ENCODE measurements at places on chromosomes 2 and 18.
A peak's percentile ranks its signal among the peaks of the same experiment; 100 is the strongest.

DNA sequence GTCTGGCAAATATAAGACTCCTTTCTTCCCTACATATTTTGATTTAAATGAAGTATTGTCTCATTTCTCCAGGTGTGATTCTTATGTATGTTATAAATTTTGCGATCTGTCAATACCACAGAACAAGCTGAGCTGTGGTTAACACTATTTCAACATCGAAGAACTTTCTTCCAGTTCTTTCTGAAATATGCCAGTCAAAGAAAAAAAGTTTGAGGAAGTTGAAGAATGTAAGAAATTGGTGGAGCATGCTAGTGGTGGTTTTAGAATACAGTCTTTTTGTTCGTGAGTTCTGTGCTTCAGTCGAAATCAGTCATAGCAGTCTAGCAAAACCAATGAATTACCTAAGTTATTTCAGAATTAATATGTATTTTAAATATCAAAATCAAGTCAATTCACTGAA, 8.6 kb upstream of the COBLL1 start:
- no peak for DNase-seq

DNA sequence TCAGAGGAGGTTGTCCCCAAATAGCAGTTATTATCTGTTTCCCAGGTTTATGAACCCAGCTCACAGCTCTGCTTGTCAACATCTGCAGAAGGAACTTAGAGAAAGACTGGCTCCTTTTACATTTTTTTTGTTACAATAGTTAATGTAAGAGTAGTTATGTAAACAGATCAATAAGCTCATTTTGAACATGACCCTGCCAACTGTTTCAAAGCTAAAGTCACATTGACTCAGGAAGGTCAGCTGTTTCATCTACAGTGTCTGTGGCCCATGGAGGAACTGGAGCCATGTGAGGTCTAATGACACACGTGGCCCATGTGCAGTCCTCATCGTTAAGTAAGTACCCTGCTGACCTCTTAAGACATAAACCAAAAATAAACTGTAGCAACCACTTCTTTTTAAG, 97.1 kb downstream of the SH3RF3 start:
- no peak for DNase-seq

DNA sequence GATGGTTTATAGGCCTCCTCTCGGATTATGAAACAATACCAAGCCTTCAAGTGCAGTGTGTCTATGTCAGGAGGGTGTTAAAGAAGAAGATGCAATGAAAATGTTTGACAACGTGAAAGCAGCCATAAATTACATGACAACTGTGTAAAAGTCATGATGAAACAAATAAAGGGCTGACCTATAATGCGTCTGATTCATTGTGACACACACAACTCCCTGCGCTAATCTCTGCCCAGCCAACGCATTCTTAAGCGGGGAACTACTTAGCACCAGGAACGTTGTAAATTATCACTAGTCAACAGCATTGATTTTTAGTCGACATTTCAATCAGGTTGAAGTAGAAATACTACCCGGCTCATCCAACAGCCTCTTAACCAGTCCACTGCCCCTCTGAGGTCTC, 26.8 kb downstream of the BCL11A start:
- DNase-seq, result no peak

DNA sequence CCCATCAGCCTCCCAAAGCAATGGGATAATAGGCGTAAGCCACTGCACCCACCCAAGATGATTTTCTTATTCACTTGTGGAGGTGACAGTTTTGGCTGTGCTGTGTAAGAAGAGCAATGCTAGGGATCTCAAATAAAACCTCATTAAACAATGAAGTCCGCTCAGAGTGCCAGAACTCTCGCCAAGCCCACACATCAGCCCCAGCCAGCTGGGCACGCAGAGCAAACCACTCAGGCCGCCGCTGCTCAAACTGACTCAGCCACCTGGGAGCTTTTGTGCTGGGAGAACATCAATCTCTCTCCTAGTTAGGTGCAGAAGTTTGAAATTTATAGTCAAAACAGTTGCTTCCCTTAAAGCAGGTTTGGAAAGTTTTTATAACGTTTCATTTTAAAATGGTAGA, 47.6 kb downstream of the RNF152 start:
- DNase-seq, result no peak

DNA sequence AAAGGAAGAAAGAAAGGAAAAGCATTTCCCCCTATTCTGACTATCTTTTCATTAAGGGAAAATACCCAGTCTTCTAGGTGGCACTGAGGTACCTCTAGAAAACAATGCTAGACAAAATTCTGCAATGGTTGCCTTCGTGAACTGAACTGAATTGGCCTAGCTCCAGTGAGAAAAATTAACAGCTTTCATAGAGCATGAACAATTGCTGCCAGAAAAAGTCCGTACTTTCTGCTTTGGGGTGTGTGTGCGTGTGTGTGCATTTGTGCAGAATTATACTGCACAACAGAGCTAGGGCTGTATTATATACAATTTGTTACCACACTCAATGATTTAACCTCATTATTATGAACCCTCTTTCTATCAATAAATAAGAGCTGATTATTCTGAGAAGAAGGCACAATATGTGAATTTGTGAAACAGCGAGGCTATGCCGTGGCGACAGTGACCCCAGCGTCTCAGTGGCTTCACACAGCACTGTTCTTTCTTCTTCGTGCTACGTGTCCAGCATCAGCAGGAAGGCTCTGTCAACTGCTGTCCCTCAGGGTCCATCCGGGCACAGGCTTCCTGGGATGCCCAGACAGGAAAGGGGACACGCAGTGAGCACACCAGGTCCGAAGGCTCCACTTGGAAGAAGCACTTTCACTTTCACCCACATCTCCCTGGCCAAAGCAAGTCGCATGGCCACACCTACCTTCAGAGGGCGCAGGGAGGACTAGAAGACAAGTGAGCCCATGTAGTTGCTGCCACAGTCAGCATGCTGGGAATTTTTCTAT, 47.5 kb downstream of the PTGR3 start:
- no peak for DNase-seq

DNA sequence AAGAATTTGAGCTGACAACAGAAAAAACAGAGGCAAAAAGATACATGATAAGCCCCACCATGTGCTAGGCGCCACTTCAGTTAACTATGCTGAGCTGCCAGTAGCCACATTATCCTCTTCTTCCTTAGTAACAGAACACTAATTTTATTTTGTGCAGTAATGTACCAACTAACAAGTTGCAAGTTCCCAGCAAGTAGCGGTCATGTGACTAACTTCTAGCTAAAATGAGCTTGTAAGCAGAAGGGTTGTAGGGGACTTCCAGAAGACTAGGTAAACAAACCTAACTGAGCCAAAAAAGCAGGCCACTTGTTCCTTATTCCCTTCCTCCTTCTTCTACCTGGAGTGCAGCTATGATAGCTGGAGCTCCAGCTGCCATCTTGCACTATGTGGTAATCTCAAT, 75.5 kb downstream of the DTNB start:
- DNase-seq, result no peak

DNA sequence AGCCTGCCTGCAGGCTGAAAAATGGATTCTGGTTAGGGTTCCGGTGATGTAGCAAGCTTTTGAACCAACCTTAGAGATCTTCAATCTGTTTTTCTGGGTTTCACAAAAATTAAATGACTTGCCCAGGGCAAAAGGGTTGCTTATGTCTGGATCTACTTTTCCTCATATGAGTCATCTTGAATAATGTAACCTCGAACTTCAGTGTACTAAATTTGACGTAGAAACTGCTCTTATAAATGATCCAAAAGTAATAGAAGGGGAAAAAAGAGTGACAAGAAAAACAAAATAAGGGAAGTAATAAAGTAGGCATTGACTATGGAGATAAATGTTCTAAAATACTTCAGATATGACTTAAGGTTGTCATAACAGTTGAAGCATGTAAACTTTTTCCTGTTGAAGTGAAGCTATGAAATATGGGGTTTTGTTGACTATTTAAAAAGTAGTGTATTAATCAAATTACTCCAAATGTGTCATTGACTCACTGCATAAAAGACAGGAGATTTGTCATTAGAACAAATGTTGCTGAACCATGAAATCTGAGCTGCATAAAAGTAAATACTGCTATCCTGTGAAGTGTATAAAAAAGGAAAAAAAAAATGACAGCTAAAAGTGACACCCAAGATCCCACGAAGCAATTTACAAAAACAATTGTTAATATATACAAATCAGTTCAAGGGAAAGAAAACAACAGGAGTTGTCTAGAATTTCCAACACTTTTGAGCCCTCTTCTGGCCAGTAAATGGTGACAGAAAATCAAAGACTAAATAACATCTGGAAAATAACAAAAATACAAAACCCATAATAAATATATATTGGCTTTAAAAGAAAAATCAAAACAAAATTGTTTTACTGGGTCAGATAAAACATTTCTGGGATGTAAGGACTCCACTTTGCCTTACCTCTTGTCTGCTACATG, 103.6 kb upstream of the SERPINE2 start:
- DNase-seq, result peak; percentile 56

DNA sequence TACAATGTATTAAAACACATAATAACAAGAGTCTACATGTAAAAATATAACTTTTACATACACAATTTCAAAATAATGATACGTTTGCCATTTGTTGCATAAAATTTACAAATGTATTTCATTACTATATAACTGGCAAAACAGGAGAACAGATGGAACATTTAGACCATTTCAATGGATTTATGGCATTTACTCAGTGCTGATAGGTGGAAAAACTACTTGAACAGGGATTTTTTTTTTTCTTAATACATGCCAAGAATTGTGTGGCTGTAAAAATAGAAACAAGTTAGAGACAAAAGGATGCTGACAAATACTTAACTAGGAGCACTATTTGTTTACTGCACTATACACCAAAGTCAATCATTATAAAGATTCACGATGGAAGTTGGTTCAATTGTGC, 266.8 kb upstream of the CCDC68 start:
- no peak for DNase-seq

DNA sequence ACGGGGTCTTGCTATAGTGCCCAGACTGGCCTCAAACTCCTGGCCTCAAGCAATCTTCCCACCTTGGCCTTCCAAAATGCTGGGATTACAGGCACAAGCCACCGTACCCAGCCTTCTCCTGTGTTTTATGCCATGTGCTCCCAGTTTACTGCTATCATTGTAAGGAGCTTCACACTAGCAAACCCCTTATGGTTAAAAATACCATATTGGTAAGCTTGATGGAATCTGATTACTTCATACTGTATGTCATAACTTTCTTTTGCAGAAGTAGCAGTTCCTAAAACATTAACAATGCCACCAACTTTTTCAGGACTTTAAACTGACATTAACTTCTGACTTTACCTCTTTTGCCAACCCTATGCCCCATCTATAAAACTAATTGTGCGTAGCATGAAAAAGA, 36.2 kb downstream of the HAT1 start:
- DNase-seq, result peak; percentile 26

Measured in epithelial cell of esophagus (primary cell).